GM12878 (cell line): ENCODE measurements at places on chromosomes 3 and 15. TPM values are rescaled to one million over a fixed set of nuclear protein-coding genes. Genes with fewer than 3 reads are reported as not detected.
A peak's percentile ranks its signal among the peaks of the same experiment; 100 is the strongest.

Gene ASB14
- total RNA-seq, result not detected in 2 replicates

Gene GOLGA6L9
- total RNA-seq, result 0.98 and 1.3 TPM in 2 replicates

Gene SCAANT1
- total RNA-seq, result 1.5 and 1.7 TPM in 2 replicates

Gene CAMP
- total RNA-seq, result 7.5 and 7.8 TPM in 2 replicates

Gene CPNE9
- not detected in 2 replicates for total RNA-seq

Gene GRK7
- not detected in 2 replicates for total RNA-seq

Gene GOLGA8O
- total RNA-seq, result not detected in 2 replicates

DNA sequence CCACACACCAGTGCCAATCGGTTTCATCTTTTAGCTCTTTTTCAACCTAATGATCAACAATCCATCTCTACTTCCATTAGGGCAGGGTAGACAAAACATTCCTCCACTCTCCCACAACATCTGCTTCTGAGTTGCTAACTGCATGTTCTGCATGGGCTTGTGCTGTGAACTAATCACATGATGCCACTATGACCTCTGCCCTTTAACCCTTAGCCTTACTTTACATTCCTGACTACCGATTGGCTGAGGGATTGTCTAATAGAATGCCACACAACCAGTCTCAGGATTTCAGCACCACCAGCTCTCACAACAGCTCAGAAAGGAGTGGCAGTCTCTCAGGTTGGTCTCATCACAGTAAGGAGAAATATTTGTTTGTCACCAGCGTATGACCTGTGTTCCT, 562.8 kb downstream of the ROBO2 start:
- no peak for DNase-seq

DNA sequence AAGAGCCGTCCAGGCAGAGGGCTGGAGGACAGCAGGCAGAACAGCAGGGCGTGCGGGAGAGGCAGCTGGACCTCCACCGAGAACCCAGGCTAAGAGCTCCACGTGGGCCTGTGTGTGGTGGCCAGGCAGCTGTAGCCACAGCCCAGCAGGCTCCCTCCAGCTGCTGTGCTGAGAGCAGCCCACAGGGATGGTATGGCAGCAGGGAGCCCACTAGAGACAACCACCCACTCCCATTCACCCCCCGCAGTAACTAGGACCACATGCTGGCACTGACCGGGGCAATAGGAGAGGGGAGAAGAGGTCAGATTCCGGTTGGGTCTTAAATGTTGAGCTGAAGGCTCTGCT, 25.6 kb upstream of the MUSTN1 start:
- no peak for DNase-seq

- peak; percentile 37 for DNase-seq
Observed at GRCh38 chr3:149936812-149937230, 33.9 kb downstream of the PFN2 start.

- no peak for DNase-seq
Observed at GRCh38 chr15:37107071-37107743, 6.9 kb upstream of the MEIS2 start.

DNA sequence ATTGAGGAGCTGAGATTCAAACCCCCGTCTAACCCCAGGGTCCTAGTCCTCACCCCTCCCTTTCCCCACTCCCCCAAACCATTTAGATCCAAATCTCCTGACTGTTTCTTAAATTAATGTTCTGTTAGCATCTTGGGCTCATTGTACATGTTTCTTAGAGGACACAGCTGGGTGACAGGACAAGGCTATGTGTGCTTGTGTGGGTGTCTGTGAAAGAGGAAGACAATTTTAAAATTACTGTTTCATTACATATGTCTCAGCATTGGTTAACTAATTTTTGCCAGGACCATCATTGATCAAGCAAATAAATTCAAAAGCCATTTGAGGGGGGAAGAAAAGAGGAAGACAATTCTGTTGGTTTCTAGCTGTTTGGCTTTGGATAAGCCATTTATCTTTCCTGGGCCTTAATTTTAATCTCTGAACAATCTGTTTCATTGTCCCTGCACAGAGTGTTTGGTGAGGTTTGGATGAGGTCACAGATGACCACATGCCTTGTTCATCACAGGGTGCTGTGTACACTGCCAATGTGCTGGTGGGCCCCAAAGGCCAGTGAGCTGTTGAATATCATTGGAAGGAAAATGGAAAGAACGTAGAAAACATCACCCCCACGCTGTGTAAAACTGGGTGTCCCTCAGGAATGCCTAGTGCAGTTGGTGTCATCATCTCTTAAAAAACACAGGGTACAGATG, 51.9 kb downstream of the RPLP1 start:
- no peak for DNase-seq

- DNase-seq, result no peak
Observed at GRCh38 chr3:77081240-77081661, 41.4 kb downstream of the ROBO2 start.

- no peak for DNase-seq
Observed at GRCh38 chr3:98764472-98764884, 1.3 kb downstream of the ST3GAL6 start.

- no peak for DNase-seq
Observed at GRCh38 chr15:51117270-51117669, 22.6 kb upstream of the TNFAIP8L3 start.

- DNase-seq, result peak; percentile 1
Observed at GRCh38 chr15:94478763-94479162, 247.4 kb downstream of the MCTP2 start.

DNA sequence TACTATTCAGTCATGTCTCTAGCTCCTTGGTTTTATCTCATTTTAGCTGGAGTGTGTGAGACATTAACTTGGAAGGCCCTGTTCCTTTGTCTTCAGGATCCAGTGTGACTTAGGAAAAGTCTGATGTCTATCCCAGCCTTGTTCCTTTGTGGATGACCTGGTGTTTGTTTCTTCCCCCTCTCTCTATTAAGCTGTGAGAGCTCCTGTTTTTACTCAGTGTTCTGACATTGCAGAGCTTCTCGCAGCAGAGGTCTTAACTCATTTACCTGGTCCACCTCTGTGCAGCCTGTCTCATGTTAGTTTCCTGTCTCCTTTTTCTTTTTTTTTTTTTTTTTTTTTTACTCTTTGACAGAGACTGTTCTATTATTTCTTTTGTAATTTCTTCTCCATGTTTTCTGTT, 43.1 kb downstream of the KLF13 start:
- no peak for DNase-seq

- no peak for DNase-seq
Observed at GRCh38 chr3:58722561-58722960, 56.0 kb upstream of the FAM3D start.

DNA sequence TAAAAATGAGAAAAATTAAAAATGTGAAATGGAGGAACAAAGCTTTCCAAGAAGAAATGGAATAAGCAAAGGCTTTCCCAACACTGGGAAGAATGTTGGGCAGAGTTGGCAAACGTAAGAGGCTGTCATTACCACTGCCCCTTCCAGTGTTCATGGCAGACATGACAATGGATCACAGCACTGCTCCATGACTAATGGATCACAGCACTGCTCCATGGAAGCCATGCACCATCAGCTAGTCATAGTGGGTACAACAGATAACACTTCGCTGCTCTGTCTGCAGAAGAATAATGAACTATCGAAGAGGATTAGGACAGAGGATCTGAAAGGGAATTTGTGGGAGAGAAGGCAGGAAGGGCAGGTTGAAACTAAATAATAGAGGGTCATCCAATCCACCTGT, 5.0 kb downstream of the CAV3 start:
- no peak for DNase-seq

- no peak for DNase-seq
Observed at GRCh38 chr3:151439652-151440125, 21.2 kb downstream of the IGSF10 start.

- DNase-seq, result no peak
Observed at GRCh38 chr3:123769356-123769743, 114.8 kb downstream of the MYLK start.

- no peak for DNase-seq
Observed at GRCh38 chr3:171348121-171348520, 112.1 kb downstream of the TNIK start.

DNA sequence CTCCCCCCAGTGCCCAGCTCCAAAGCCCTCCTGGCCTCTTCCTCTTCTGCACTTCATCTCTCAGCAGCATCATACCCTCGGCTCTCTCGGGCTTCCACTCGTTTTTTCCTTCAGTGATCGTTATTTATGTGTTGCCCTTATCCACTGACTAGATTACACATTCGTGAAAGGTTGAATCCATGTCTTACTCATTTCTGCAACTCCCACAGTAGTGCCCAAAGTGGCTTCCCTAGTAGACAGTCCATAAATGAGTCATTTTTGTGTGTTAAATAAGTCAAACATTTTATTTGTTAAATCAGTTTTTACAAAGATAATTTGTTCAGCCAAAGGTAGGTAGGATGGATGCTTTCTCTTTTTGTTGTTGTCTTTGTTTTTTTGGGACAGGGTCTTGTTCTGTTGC, 87.4 kb downstream of the CRTC3 start:
- no peak for DNase-seq
